K562 (cell line): ENCODE measurements at places on chromosomes 3 and 15. TPM values are rescaled to one million over a fixed set of nuclear protein-coding genes. Genes with fewer than 3 reads are reported as not detected.

DNA sequence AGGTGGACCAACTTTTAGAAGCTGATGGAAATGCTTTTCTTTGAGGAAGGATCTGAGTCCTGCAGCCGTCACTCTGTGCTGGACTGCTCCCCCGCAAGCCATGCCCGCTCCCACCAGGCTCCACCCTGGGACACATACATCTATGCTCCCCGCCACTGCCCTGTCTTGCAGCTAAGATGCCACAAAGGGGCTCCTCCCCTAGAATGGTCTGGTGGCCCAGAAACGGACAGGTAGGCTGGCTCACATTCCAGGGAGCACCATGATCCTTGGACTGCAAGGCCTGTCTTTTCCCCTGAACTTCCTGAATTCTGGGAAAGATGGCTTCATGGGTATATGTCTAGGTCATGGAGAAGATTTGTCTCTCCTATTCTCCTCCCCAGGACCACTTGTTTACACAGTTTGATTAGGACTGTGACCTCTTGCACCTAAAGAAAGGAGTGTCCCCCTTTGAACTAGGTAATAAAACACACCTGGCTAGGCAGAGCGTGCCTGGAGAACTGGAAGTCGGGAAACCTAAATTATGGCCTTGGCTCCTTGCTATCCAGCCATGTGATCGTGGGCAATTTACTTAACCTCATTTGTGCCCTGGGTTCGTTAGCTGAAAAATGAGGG is 220.9 kb upstream of the BHLHE40 start:
- no peak for DNase-seq

- no peak for DNase-seq
These were observed 10.6 kb downstream of the IREB2 start for GRCh38 chr15:78448441-78449219.

DNA sequence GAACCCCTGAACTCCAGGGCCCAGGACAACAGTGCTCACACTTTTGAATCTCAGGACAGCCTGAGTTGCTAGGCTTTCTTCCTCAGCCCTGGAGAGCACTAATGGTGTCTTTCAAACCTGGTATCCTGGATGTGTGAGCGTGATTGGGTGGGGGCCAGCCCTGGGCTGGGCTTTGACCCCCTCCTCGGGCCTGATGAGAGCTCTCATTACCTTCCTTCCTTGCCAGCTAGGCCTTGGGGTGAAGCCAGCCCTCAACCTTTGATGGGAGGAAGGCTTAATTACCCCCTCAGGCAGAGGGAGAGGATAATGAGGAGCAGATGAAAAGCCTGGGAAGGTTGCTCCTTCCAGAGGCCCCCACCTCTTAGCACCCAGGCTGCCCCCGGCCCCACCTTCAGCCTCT is 31.1 kb upstream of the INSYN1 start:
- no peak for DNase-seq

DNA sequence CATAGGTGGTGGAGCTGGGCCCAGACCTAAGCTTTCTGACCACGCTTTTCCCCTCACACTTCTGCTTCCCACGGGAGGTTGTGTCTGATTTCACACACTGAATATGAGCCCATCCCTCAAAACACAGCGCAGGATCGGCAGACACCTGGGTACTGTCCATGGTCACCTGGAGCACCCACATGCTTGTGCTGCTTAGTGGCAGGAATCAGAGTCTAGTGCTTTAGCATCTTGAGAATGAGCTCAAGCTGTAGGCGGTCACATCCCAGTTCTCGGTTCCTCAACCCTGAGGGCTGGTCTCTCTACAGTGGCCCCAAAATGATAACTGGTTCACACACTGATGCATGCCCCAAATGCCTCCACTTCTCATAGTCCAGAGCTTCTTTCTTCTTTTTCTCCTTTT is 111.0 kb downstream of the SEMA5B start:
- no peak for DNase-seq

GRCh38 chr3:188385295-188385694 is 231.3 kb downstream of the LPP start:
- DNase-seq = no peak

DNA sequence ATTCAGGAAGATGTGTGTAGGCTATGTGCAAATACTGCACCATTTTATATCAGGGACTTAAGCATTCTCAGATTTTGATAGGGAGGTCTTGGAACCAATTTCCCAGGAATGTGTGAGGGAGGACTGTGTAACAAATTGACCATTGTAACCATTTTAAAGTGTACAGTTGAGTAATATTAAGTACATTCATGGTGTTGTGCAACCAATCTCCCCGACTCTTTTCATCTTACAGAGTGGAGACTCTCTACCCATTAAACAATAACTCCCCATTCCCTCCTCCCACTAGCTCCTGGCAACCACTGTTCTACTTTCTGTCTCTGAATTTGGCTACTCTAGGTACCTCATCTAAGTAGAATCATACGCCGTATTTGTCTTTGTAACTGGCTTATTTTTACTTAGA is 5.1 kb downstream of the RCN2 start:
- DNase-seq = no peak

DNA sequence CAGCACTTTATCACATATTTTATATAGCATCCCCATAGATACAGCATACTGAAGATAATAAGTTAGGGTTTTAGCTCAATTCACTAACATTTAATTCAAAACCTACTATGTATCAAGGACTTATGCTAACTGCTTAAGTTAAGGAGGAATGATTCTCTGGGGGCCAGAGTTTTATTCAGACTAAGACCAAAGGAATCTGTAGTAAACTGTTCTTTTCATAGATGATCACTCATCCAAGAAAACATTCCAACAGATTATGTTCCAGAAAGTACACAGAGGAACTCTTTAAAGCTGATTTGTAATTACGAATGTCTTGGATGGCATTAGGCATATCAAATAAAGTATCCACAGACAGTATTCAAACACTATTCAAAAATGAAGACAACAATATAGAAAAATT is 226.4 kb downstream of the SCAPER start:
- no peak for DNase-seq

GRCh38 chr15:59528961-59529402 is 82.6 kb upstream of the GCNT3 start:
- DNase-seq = peak; percentile 74

DNA sequence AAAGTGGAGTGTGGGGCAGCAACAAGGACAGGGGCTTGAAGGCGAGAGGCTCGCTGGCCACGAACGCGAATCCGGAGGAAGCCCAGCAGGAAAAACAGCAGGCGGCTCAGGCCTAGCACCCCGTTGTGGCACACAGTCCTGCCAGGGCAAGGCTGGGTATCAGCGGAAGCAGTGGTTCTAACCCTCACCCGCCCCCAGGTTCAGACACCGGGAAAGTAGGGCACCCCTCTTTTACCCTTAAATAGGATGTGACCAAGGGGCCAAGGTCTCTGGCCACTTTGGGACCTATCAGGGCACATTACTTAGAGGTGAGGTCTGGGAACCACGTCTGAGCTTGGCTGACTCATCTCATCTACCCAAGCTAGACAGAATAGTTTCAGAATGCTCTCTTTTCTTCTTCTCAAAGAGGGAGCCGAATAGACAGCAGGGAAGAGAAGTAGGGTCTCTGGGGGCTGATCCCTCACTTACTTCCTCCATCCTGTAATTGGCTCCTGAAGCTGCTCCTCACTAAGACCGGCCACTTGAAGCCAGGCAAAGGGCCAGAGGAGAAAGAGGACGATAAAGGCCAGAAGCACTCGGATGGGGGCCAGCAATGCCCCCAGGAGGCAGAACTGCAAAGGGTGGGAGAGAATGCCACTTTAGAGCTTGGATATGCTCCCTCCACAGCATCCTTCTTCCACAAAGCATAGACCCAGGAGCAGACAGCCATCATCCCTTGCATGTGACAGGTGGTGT is 1.7 kb downstream of the LPCAT4 start:
- DNase-seq = no peak

GRCh38 chr3:12470111-12470510 is 14.2 kb upstream of the TSEN2 start:
- no peak for DNase-seq

DNA sequence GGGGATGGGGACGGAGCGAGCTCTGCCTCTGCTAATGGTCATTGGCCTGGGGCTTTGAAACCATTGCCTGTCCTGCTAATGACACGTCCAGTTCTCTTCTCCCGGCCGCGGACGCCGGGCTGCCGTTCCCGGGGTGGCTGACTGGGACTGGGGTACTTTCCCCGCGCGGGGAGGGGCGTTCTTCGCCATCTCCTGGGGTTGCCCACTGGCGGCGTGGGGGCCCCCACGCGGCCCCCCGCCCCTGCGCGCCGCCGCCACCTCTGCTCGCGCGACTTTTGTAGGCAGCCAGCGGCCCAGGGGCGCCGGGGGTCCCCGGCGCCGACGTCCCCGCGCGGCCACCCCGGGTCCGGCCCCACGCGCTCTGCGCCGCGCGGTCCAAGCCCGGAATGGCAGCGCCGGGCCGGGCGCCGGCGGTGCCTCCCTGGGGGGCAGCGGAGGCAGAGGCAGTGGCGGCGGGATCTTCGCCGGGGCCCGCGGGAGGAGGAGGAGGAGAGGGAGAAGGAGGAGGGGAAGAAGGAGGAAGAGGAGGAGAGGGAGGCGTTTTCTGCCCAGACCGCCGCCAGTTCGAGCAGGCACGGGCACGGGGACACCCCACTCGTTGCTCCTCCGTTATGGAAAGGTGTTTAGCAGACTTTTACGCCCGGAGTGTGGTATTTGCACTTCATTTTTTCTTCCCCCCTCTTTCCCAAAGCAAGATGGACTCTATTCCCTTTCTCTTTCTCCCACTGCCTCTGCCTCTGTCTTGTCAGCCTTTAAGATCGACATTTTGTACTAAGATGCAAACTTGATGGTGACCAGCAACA is 2.3 kb downstream of the BBX start:
- DNase-seq = peak; percentile 44

- DNase-seq = no peak
These were observed 213.9 kb upstream of the PFN2 start for GRCh38 chr3:150184426-150185071.

- peak; percentile 53 for DNase-seq
These were observed 15.9 kb downstream of the MAPKBP1 start for GRCh38 chr15:41790169-41790568.

GRCh38 chr3:13621381-13622221 is 72.7 kb downstream of the FBLN2 start:
- DNase-seq = no peak

- no peak for DNase-seq
These were observed 716 bp upstream of the KLHL24 start for GRCh38 chr3:183634707-183635106.

DNA sequence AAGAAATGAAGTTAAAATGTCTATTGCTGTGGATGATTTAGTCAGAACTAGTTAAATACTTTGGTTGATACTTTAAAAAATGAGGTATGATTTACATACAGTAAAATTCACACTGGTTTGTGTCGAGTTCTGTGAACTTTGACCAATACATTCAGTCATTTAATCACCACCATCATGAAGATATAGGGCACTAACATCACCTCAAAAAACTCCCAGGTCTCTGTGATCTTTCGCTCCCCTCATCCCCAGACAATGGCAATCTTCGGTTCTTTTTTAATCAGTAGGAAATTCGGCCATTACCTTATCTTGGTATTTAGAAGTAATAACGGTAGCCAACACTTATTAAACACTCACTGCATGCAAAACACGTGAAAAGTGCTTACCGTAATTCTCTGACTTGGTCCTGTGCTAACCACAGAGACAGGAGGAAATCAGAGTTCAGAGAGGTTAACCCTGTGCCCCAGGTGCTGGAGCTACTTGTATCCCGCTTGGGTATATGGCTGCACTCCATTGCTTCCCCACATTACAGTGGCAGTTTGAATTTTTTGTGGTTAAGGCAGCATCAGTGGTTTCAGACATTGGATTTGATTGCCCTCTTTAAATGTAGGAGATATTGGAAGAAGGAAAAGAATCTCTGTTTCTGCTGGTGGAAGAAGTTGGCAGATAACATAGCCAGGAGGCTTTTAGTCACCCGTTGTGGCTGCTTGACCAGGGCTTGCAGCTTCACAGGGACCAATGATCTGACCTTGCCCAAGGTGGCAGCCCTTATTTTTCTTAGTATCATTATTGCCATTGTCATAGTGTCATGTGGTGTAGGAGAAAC is 4.2 kb downstream of the PLCL2 start:
- no peak for DNase-seq

GRCh38 chr3:9251055-9251786 is 1.8 kb upstream of the SRGAP3 start:
- no peak for DNase-seq

DNA sequence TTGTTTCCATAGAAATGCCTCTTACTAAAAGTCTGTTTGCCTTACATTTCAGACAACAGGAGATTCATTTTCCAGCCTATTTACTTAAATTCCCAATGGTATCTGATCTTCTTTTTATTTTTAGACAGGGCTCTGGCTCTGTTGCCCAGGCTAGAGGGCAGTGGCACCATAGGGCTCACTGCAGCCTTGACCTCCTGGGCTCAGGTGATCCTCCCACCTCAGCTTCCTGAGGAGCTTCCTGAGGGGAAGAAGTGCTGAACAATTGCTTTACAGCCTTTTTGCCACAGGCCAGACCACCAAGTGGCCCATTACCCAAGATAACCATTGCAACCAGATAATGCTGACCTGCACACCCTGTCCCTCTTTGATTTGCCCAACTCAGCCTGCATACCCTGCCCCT is 126.3 kb downstream of the PLCH1 start:
- DNase-seq = no peak

DNA sequence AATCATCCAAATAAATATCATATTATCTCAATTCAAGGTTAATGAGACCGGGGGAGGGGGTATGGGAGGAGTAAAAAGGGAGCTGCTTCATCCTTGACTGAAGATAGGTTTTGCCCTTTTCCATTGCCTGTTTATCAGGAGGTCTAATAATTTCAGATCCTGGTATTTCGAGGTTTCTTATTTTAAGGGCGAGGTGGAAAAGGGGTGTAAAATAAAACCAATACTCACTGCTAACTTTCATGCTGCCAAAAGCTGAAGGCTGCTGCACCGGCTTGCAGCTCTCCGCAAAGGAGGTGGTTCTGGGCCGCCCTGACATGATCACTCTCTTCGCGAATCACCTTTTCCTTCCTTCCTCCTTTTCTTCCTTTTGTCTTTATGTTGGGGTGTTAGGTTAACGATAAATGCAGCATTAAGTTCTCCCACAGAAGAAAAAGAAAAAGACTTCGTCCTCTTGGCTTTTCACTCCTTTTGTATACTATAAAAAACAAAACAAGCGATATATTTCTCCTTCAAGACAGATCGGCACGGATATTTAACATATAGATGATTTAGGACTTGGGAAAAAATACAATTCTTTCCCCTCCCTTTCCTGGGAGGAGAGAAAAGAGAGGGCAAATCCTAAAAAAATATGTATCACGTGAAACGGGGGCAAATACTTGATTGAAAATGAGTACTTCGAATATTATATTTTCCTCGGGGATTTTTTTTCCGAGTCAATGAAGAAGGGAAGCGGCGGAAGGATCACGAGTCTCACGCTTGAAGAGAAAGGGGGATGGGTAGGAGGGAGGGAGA is 932 bp downstream of the GSK3B start:
- DNase-seq = no peak

- no peak for DNase-seq
These were observed 322.3 kb upstream of the SUCLG2 start for GRCh38 chr3:67976663-67977062.

Gene SUCNR1
- polyA plus RNA-seq = 0.08 and 0.12 TPM in 2 replicates

Gene THBS1
- 0.07 and 1.0 TPM in 2 replicates for polyA plus RNA-seq

Gene P4HTM
- 0.22 and 0.29 TPM in 2 replicates for polyA plus RNA-seq

Gene SAMMSON
- polyA plus RNA-seq = 1.9 and 2.2 TPM in 2 replicates

Gene CYFIP1
- 28.0 and 31.2 TPM in 2 replicates for polyA plus RNA-seq

Gene POPDC2
- 0.32 and 1.00 TPM in 2 replicates for polyA plus RNA-seq

Gene CLDN16
- 0.04 TPM in 1 of 2 replicates, not detected in the other for polyA plus RNA-seq

Gene CFAP91
- polyA plus RNA-seq = not detected in 2 replicates

Gene SPATA12
- not detected in 2 replicates for polyA plus RNA-seq

Gene GATM
- 0.11 and 1.3 TPM in 2 replicates for polyA plus RNA-seq

Gene LZTFL1
- 15.1 and 15.8 TPM in 2 replicates for polyA plus RNA-seq

Gene ROBO2
- polyA plus RNA-seq = 0.97 and 1.1 TPM in 2 replicates

Gene GJD2
- polyA plus RNA-seq = not detected in 2 replicates

Gene CLRN1
- not detected in 2 replicates for polyA plus RNA-seq
